CD8-positive, alpha-beta memory T cell (primary cell): ENCODE measurements at places on chromosomes 5 and 9. TPM values are rescaled to one million over a fixed set of nuclear protein-coding genes. Genes with fewer than 3 reads are reported as not detected.
A peak's percentile ranks its signal among the peaks of the same experiment; 100 is the strongest.

Gene SPINK13
- not detected for polyA plus RNA-seq

Gene SH2D3C
- 50.7 TPM for polyA plus RNA-seq

Gene GPR150
- polyA plus RNA-seq = 2.8 TPM

Gene PCDHGB3
- not detected for polyA plus RNA-seq

Gene SDHA
- polyA plus RNA-seq = 237 TPM

- DNase-seq = no peak
Measured at GRCh38 chr9:10052181-10052580, 560.6 kb downstream of the PTPRD start.

DNA sequence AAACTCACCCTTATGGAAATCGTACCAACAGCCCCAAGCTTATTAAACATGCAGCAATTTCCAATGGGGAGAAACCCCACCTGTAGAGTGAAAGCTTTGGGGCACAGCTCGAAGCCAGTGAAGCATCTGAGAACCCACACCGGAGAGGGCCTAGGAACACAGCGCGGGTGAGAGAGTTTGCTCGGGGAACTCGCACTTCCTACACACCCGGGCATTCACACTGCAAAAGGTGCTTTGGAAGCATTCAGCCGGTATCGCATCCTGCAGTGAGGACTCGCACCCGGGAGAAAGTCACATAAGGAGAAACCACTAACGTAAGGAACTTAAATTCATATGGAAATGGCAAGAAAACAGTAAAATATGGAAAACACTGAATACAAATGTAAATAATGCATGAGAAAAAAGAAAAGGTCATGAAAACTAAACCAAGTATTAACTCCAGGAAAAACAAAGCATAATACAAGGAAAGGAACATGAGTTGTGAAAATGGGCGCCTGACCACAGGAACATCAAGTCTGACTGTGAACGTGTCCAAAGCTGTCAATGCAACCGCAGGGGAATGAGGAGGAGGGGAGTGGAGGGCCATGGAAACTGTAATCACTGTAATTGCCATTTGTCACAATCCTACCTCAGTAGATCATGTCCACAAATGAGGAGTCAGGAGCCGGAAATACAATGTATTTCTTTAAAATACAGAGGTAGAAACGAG, 28.7 kb downstream of the CAMSAP1 start:
- no peak for DNase-seq

DNA sequence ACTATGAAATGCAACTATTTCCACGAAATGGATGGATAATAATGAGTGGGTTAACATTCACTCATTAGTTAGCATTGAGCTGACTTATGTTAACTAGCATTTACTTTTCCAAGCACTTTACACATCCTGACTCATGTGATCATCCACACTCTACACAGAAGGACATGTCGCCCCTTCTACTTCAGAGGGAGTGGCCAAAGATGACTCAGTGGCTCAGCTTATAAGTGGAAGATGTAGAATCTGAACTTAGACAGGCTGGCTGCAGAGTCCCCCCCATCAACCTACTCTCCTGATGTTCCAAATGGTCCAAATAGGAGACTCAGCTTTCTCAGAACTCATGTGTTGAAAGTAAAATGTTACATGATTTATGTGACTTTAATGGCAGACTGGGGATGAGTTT, 146.0 kb downstream of the ADCY2 start:
- no peak for DNase-seq

DNA sequence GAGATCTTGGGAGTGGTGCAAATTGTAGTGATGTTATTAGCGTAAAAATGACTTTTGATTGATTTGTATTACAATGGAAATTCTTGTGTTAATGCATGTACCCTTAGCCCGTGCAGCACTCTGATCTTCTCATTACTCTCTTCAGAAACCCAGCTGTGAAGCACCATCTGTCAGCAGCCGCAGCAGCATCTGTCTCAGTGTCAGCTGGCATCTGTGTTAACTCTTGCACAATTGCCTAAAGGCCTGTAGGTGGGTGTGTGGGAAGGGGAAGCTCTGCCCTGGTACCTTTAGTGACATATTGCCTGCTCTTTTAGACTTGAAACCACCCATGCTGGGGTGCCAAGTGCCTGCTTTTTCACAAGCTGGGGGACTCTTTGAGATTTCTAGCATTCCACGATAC, 101.3 kb downstream of the FBXL7 start:
- no peak for DNase-seq

- DNase-seq = no peak
Measured at GRCh38 chr5:122078116-122079110, at the start of gene LOX. Gene LOX, minus strand, starts transcription at chr5:122078259. Its CDS starts 274 bp downstream, at chr5:122077985.

DNA sequence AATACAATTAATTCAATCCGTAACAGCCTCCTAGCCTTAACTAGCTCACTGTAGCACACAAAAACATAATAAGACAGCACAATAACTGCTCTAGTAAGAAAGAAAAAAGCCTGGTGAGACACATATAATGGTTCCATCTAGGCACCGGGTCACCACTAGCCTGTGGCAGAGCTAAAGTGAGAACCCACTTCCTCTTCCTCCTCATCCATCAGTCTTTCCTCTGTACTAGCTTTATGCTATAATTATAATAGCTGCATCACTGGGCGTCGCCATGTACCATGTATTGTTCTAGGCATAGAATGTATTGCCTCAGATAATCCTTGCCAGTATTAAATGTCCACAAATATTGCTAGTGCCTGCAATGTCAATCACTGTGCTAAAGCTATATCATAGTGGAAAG, 23.1 kb downstream of the ADRB2 start:
- peak; percentile 74 for DNase-seq

- no peak for DNase-seq
Measured at GRCh38 chr9:114472765-114473446, 32.4 kb downstream of the WHRN start.

- no peak for DNase-seq
Measured at GRCh38 chr5:124420952-124421351, 325.5 kb downstream of the ZNF608 start.

DNA sequence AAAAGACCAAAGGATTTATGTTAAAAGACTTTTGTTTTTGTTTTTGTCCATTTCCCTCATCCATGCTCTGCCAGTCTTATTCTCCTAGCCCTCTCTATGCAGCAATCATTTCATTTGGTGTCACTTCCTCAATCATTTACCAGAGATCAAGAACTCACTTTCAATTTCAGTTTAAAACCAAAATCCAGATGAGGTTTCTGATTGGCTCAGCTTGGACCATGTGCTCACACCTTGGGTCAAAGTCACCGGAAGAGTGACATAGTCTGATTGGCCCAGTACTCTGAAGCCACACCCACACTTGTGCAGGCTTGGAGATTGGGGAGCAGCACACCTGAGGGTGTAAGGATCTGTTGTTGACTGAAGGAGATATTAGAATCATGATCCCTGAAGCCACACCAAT, 79.6 kb downstream of the TLR4 start:
- DNase-seq = peak; percentile 45

- no peak for DNase-seq
Measured at GRCh38 chr5:10406651-10407050, 35.0 kb upstream of the ROPN1L start.

- no peak for DNase-seq
Measured at GRCh38 chr5:127766676-127767335, 63.6 kb downstream of the CCDC192 start.

DNA sequence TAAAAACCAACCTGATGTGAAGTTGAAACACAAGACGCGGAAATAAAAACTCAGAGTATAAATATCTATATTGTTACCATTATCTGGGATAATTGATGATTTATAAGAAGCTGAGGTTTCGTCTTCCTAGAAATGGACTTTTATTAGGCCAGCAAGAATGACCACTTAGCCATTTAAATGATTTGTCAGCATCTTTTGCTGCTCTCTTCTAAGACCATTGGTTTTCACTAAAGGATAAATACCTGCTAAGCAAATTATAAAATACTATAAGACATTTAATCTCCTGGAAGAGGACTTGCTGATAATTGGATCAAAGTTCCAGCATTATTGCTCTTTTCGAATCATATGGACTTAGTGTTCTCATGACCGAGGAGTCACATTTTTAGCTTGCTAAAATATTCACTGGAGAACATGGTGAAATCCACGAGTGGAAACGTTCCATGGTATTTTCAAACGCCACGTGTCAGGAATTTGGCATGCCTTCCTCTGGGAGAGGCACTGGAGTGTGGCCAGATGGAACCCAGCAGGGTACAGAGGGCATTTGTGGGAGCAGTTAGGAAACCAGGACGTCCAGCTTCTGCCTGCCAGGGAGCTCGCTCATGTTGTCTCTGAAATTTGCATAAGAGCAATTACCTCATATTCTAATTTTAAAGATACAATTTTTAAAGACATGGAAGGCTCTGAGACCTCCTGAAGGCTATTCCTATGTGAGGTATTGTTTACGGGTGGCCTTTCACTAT, 43.1 kb downstream of the TNFAIP8 start:
- DNase-seq = no peak

- no peak for DNase-seq
Measured at GRCh38 chr9:132324425-132324824, 30.4 kb downstream of the SETX start.

- no peak for DNase-seq
Measured at GRCh38 chr5:1937590-1937989, 54.9 kb upstream of the IRX4 start.

- no peak for DNase-seq
Measured at GRCh38 chr9:97220894-97221477, 86.5 kb upstream of the CCDC180 start.

- no peak for DNase-seq
Measured at GRCh38 chr5:73454379-73455036, 5.9 kb upstream of the FOXD1 start.

- DNase-seq = no peak
Measured at GRCh38 chr9:12065050-12065449, 628.1 kb upstream of the TYRP1 start.

DNA sequence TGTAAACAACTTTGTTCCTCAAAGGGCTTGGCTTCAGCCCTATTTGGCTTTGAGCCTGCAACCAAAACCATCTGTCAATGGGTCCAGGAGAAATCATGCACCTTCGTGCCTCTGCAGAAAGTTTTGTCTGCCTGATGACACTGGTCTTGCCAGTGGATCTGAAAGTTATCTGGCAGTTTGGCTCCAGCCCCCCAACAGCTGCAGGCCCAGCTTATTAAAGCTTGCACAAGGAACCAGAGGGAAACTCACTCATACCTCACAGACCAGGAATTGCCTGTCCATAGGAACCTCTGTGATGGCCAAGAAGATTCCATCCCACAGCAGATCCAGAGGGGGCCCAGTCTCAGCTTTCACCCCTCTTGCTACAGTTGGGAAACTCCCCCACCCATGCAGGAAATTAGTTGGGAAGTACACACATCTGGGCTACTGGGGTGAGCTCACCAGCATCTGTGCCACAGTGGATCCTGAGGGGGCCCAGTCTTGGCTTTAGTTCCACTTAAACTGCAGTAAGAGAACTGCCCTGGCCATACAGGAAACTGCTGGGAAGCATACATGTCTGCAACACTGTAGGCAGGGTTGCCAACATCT, 265.5 kb downstream of the GRIA1 start:
- DNase-seq = no peak

DNA sequence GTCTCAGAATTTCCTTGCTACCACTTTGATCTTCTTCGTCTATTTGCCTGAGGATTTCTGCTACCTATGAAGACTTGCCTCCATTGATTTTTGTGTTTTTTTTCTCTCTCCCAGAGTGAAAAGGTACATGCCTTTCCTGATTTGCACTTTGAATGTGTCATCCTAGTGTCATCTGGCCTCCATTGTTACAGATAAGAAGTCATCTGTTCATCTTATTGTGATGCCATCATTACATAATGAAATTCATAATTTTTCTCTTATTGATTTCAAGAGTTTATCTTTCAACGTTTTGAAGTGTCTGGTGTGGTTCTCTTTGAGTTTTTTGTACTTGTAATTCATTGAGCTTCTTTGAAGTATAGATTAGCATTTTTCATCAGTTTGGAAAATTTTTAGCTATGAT, 144.8 kb downstream of the SH3GL2 start:
- DNase-seq = no peak

DNA sequence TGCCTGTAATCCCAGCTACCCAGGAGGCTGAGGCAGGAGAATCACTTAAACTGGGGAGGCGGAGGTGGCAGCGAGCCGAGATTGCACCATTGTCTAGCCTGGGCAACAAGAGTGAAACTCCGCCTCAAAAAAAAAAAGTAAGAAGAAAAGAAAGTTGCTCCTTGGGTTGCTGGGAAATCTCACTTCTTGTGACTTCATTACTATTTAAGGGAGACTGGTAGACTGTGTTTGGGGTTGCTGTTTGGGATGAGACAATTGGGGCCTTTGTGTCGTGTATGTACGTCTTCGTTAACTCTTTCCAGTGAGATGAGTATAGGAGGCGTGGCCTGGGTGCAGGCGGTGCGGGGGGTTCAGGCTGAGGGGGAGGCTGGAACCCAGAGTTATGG, 11.6 kb downstream of the NDST1 start:
- DNase-seq = no peak

DNA sequence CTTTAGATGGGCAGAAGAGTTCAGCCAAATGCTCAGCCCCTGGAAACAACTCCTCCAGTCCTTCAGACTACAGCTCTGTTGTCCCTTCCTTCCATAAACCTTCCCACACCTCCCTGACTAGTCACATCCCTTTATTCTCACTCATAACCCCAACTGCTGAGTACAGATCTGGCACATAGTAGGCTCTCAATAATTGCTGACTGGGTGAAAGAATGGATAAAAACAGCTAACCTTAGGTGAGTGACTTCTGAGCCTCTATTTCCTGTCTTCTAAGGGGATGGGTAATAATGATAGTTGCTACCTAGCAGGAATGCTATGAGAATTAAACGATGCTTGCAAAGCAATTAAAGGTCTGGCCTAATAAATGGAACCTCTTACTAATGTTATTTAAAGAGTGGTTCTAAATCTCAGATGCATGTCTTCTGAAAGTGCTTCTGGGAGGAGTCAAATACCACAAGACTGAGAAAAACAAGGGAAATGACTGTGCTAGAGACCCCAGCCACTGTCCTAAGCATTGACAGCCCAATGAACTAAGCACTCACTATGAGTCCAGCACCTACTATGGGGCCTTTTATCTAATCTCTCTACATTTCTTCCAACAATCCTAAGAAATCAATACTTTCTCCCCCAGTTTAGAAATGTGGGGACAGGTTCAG, 2.5 kb upstream of the NR6A1 start:
- no peak for DNase-seq

DNA sequence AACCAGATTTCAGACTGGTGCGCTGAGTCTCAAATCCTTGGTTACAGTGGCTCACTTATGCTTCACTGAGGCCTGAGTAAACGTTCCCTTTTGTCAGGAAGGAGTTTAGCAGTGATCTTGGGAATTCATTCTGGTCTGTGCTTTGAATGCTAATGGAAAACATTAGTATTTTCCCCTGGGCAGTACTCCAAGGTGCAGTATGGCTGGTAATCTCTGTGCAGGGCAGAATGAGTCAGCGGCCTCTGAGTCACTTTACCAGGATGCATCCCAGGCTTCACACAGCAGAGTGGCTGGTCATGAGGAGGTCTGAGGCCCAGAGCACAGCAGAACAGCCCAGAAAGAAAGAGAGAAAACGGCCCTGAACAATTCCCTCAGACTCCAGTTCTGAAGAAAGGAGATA, 54.0 kb downstream of the PCA3 start:
- no peak for DNase-seq

DNA sequence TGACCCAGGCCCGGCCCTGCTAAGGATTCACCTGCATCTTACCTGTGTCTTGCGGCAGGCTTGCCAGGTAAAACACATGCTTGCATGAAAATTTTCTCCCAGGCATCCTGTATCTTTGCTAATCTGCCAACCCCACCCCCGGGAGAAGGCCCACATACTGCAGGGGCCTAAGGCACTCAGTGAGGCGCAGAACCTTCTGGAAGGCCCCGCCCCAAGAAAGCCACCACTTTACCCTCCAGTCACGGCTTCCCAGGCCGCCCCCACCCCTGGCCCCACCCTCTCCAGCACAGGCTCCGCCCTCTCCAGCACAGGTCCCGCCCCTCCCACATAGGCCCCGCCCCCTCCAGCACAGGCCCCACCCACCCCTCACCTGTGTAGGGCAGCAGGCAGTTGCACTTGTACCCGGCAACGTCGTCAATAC, 29.8 kb upstream of the SEC16A start:
- DNase-seq = peak; percentile 9
